Umbilical cord (tissue), 2 donors: ENCODE measurements at places on chromosomes 11 and 22.

DNA sequence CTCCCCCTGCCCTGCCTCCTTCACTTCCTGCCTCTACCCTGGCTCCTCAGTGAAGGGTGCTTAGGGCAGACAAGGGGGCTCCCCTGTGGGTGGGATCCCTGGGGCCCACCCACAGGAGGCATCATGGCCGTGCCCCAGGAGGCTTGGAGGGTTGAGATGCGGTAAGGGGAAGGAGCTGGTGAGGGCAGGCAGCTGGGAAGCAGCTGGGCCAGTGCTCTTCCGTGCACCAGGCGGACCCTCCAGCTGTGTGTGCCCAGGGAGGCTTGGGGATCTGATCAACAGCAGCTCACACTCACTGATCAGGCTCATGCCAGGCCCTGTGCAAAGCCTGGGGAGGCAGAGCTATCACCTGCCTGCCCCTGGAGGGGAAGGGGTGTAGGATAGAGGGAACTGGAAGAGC is 59.3 kb upstream of the TTLL12 start:
- DNase-seq, result no peak

- peak; percentile 65 for DNase-seq
Observed at GRCh38 chr22:49827853-49828598, at the start of gene BRD1. TSS of gene BRD1 (minus strand) at chr22:49827873. CDS start at chr22:49824317, 3,556 bp downstream.

- peak; percentile 12 for DNase-seq
Observed at GRCh38 chr11:40129266-40129665, 1330.2 kb downstream of the LRRC4C start.

DNA sequence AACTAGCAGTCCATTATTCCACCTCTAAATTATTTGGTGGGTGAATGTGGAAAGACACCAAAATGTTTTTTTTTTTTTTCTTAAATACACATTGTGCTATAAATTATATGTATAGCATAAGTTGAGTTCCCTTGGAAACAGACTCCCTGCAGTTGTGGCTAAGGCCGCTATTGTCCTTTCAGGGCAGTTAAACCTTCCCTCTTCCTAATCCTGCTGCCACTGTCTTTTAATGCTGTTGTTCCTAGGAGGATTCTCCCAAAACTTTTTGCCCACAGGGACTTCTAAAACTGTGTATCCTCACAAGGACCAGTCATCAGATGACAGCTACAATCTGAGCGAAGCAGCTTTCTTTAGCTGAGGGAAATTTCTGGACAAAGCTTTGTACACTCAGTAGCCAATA is 478.9 kb upstream of the CHORDC1 start:
- DNase-seq, result no peak

DNA sequence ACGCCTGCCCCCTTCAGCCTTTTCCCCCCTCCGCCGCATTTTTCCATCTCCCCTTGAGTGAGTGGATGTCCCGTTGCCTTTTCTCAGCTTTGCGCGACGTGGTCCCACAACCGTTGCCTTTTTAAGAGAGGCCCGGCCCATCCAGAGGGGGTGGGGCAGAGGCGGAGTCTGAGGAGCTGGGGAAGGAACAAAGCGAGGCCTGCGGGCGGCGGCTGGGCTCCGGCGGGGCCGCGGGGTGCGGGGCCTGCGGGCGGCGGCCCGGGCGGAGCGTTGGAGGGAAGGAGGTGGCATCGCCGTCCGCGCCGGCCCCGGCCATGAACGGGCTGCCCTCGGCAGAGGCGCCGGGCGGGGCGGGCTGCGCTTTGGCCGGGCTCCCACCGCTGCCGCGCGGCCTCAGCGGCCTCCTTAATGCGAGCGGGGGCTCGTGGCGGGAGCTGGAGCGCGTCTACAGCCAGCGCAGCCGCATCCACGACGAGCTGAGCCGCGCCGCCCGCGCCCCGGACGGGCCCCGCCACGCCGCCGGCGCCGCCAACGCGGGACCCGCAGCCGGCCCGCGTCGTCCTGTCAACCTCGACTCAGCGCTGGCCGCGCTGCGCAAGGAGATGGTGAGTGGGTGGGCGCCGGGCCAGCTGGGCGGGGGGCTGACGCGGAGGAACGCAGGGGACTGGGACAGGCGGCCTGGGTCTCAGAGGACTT is at the start of gene FAM89B:
Gene FAM89B, plus strand, starts transcription at position 183 of the 696 bp plus-strand sequence. Its CDS starts 132 bp downstream, at position 315.
- DNase-seq, result peak; percentile 95

DNA sequence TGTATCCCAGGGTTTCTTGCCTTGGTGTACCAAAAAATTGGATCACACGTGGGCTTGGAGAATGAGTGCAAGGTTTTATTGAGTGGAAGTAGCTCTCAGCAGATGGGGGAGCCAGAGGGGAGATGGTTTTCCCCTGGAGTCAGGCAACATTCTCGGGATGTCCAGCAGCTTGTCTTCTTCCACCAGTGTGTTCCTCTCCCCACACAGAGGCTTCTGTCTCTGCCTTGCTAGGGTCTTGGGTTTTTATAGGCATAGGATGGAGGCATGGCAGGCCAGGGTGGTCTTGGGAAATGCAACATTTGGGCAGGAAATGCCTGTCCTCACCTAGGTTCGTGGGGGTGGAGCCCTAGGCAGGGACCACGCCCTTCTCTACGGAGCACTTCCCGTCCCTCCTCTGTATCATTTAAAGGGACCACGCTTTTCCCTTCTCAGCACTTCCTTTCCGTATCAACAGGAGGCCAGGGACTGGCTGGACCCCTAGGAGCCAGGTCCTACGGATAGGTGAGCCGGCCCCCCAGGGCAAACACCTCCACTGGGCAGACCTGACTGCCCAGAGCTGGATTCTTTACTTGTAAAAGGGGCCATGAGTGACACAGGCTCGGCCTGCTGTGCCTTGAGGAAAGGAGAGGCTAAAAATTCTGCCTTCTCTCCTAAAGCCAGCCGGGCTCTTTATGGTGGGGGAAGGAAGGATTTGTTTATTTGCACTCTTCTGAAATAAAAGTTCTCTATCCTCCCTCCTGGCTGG is 55.3 kb upstream of the CCDC188 start:
- DNase-seq, result peak; percentile 91

DNA sequence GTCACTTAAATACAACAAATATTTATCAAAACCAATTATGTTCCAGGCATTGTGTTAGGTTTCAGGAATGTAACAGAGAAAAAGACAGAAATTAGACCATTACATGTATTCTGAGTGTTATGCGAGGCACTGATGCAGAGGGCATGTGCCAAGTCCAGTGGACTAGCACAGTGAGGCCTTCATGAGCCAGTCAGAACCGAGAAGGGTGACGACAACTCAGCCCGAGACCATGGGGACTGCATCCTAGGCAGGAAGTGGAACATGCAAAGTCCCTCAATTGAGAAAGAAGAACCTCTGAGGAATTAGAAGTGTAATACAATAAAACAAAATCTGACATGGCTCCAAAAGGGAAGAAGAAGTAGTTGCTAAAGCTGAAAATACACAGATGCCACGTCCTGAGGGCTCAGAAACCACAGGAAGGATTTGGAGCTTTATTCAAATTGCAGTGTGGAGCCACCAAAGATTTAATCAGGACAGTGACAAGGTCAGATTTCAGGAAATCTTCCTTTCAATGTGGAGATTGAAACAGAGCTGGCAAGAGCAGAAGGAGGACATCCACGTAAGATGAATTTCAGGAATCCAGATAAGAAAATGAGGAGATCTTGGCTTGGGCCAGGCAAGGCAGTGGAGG is 529.6 kb downstream of the NTM start:
- no peak for DNase-seq

GRCh38 chr11:61103851-61104423 is 1.6 kb downstream of the CD5 start:
- no peak for DNase-seq

- no peak for DNase-seq
Observed at GRCh38 chr11:5966958-5967357, 1.3 kb downstream of the OR56A5 start.

DNA sequence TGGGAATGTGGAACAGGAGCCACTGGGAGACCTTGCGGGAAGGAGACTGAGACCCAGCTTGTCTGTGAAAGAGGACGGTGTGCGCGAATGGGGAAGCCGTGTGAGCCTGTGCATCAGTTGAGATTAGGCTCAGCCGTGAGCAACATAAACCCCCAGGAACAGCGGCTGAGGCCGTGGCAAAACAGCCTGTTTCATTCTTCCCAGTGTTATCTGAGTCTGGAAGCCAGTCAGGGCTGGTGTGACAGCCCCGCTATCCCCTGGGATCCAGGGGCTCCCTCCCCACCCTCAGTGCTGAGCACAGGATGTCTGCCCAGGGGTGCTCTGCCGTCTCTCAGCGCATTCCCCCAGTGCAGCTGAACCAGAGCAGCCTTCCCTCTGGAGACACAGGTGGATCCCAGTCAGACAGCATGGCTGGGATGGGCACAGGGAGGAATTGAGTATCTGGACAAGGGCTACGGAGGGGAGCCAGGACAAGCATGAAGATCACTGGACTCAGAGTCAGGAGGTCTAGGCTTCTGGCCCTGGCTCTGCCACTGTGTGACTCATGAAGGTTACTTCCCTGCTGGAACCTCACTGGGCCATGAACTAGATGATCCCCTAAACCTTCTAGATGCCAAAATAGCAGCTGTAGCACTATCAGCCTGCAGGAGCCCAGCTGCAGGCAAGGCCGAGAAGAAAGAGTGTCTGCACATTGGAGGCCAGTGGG is 8.6 kb downstream of the OAF start:
- DNase-seq, result no peak

- DNase-seq, result peak; percentile 63
Observed at GRCh38 chr22:27578937-27579617, 222.5 kb downstream of the MN1 start.

DNA sequence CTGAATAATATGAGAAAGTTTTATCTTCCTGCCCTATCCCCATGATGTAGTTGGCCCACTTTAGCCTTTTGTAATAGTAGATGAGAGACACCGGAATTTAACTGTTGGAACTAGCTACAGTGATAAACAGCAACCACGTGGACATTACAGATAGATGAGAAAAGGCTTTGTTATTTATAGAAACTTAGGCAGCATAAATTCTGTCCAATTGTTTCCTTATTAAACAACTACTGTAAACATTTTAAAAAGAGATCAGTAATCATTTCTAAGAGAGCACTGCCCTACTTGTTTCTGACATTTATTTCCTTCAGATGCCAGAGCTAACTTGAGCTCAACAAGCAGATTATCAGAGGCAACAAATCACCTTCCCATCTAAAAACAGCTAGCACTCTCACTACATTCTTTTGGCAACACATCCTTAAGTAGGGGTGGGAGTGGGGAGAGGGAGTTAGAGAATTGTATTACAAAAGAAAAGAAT is 63.1 kb downstream of the SOX6 start:
- DNase-seq, result peak; percentile 65

DNA sequence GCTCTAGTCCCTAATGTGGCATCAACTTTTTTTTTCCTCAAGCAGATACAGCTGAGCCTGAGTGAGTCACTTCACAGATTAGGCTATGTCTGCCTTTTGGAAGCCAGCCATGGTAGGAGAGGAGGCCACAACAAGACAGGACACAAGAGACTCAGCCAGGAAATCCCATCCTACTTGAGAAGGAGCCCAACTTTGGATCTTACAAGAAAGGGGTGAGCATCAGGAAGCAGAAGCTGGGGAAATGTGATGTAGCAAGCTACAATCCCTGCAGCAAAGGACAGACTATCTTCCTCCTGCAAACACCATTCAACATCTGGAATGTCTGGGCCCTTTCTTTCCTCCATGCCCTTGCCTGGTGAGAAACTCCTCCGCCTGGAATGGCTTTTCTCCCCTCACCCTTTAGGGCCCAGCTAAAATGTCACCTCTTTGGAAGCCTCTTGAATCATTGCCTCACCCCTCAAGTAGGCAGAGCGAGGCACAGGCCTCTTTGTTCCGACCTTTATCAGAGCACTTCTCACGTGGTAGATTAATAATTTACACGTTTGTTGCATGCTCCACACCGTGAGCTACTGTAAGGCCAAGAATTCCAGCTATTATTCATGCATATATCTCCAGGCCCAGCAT is 156.4 kb upstream of the PITPNB start:
- DNase-seq, result peak; percentile 87

GRCh38 chr11:18650859-18651557 is 16.9 kb upstream of the SPTY2D1 start:
- peak; percentile 22 for DNase-seq

DNA sequence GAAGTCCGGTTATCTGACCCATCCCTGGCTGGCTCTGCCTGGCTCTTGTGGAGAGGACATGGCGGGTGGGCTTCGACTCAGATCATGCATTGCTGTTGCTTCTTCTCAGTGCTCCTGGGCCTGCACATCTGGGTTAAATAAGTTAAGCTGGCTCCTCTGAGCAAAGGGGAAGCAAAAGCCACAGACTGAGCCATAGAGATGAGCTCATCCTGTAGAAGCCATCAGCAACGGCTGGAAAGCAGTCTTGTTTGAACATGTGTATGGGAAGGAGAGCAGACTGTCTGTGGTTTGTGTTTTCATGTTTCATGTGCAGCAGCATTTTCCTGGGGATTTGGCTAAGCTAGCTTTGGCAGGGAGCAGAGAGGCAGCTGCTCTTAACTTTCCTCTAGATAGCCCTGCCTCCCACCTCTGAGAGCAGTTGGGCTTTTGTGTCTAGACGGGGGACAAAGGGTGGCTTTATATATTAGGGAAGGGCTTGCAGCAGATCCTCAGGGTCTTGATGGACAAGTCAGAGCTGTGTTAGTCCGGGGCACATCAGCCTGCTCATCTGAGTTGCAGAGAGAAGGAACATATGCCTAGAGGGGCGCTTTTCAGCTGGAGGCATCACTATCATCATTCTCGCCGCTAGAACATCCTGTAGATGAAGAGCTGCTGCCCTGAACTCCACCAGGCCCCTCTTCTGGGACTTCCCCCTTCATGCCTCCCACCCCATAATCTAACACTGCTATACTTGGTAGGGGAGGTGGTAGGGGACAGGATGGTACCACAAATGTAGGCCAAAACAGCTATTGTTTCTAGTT is 14.9 kb downstream of the DCPS start:
- DNase-seq, result peak; percentile 99

- DNase-seq, result no peak
Observed at GRCh38 chr11:11211888-11212287, 141.2 kb downstream of the CSNK2A3 start.

DNA sequence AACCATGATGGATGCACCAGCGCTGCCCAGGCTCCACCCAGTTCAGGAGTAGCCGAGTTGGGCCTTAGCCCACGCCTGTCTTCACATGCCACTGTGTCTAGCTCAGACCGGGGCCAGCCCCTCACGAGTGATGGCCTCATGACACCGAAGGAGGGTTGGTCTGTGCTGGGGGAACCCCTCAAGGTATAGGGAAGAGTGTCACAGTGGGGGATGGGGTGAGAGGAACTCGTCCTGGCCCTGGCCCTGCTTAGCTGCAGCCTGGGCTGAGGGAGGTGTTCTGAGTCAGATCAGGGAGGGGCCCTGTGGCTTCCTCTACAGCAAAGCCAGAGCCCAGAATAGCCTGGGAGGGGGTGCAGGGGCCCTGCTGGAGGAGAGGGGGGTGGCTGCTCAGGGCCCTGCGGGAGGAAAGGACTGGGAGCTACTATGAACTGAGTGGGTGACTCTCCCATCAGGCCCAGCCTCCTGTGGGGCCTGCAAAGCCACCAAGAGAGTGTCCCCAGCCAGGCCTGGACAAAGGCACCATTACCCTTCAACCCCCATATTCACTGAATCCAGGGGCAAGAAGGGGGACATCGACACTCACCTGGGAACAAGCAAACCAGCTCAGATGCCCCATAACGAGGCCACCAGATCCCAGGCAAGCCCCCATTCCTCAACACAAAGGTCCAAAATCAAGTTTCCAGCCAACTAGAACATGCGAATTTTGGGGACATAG is 41.2 kb downstream of the IGLL5 start:
- DNase-seq, result peak; percentile 82
